Stimulated activated CD4-positive, alpha-beta T cell treated with anti-CD3 and anti-CD28 coated beads, Interleukin-1b, Interleukin-23, amount 100 ng/mL, for 24 hours (primary cell): ENCODE measurements at places on chromosomes 1 and 21.

GRCh38 chr1:97377432-97378034, 543.3 kb downstream of the DPYD start:
- DNase-seq: no peak

DNA sequence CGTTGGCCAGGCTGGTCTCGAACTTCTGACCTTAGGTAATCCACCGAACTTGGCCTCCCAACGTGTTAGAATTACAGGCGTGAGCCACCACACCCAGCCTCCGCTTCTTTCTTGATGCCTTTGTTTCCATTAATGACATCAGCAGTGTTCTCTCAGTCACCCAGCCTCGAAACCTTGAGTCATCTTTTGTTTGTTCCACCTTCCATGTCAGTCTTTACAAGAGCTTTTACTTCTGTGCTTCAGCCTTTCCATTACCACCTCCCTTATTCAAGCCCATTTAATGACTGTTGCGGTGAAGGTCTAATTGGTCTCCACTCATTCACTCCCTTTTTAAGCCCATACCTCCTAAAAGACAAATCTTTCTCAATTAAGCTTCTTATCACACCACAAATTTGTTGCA, 146.6 kb upstream of the ADGRL2 start:
- no peak for DNase-seq

DNA sequence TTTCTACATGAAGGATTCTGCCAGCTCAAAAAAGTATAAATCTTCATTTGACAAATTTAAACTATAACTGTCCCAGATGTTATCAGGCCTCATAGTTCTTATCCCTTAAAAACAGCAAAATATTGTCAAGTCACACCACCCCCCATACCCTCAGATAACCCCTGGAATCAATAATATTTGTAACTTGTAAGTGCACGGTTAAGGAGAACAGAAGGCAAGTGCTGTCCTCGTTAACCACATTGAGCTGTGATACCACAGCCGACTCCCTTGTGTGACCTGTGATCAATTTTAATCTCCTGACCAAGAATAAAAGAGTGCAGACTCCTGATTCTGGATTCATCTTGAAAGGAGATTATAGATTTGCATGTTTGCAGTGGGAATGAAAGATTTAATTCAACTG, 310.7 kb downstream of the DPYD start:
- no peak for DNase-seq

DNA sequence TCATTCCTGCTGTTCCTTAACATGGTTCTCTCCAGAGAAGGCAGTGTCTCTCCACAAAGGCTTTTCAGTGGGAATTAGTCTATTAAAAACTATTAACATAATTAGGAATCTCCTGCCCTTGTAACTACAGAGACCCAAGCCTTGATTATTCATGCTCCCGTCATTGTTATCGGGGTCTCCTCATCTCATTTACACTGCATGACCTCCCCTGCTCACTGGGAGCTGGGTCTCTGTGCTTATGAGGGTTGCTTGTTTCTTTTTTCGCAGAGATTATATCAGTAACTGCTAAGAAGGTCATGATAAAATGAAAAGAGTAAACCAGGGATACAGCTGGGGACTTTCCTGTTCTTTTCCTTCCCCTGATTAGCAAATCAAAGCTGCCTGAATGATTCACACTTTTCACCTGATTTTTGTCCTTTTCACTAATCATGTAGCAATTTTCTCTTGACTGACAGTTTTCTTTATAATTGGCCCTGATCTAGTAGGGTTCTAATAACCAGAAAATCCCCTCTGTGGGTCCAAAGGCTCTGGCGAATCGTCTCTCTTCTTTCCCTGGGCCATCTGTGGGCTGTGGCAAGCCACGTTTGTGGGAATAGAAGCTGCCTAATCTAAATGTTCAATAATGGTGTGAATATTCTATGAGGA, 116.5 kb upstream of the BARHL2 start:
- DNase-seq: no peak

DNA sequence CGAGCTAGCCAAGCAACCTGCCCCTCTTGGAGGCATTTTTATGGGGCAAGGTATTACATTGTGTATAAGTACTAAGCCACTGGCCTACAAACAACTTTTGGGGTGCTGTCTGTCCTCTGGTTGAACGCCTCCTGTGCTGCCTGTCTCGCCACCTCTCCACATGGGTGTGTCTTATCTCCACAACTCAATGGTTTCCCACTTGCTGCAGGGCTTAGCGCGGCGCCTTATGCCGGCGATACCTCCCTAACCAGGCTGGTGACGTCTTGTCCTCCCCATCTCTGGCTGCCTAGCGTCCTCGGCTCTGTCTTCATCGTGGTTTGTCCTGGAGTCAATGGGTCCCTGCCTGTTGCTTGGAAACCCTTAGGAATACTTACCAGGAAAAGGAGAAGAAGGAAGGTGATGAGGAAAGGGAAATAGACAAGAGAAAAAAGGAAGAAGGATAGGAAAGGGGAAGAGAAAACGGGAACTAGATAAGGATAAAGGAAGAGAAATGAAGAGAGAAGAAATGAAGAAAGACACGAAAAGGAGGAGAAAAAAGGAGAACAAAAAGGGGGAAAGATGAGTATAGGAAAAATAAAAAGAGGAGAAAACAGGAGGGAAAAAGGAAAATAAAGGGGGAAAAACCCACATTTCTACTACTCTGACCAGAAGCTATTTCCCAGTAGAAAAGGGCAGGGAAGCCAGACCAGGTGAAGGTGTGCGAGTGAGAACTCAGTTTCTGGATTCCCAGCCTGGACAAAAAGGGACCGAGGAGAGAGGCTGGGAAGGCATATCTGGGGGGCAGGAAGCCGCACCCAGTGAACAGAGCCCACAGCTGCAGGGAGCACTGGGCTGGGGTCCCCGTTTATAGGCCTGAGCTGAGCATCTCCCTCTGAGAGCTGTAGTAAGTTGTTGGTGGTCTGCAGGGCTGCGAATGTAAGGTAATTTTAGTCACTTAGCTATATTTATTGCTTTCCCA, 86.2 kb downstream of the CLIC6 start:
- no peak for DNase-seq

DNA sequence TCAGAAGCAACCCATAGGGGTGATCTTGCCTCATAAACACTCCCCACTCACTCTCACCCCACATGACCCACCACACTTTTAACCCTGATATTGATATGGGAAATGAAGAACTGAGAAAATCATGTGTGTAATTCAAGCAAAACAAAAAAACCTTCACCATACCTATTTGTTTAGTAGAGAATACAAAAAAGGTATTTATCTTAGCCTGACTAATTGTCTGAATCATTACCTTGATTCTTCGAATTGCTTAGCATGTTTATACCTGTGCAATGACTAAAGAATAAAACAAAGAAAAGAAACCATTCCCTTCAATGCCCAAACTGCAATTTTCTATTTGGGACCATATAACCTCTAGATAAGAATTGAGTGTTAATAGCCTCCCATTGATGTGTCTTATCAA, 1.8 kb downstream of the CLDN17 start:
- DNase-seq: no peak

DNA sequence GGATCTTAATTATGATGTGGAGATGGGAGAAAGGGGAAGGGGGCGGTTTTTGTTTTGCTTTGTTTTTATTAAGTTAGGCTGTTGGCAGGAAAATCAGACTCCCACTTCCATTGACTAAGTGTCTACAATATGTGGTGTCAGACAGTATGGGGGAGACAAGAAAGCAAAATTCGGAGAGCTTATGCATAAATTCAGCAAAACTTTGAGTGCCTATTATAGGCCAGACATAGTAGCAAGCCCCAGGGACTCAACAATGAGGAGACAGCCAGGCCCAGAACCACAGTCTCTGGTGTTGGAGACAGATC, 835 bp upstream of the TSPAN2 start:
- DNase-seq: no peak

- DNase-seq: no peak
Observed at GRCh38 chr21:35325953-35326352, 276.9 kb upstream of the RUNX1 start.

DNA sequence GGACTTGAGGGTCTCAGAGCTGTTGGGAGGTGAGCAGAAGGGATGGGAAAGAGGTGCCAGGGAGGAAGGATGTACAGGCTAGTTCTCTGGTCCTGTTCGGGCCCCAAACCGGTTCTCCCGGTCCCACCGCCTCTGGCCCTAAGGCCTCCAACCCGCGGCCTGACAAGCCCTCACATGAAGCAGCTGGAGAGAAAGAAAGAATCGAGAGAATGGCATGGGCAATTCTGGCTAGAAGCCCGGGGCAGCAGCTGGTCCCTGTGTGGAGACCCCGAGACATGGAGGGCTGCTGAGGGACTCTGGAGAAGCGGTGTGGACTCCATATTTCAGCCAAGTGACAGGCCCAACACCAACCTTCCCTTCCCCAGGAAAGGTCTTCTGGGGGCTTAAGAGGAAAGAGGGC, 730 bp downstream of the CDC42SE1 start:
- DNase-seq: no peak

DNA sequence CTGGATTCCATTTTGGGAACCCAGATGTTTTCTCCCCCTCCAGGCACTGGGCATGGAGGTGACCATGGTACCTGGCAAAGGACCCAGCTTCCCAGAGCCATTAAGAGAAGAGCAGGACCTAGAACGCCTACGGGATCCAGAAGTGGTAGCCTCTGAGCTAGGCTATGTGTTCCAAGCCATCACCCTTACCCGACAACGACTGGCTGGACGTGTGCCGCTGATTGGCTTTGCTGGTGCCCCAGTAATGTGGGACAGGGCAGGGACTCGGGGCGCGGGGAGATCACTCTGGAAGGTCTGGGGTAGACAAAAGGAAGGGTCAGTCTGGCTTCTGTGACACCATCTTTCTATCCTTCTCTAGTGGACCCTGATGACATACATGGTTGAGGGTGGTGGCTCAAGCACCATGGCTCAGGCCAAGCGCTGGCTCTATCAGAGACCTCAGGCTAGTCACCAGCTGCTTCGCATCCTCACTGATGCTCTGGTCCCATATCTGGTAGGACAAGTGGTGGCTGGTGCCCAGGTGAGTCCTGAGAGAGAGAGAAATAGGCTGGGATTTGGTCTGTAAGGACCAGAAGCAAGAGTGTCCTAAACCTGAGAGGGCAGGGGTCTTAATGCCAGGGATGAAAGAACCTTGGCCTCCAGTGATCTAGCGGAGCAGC, 1.6 kb downstream of the UROD start:
- DNase-seq: no peak
